Activated T-helper 9 cell treated with anti-CD3 and anti-CD28 coated beads, Interleukin-2, amount 50 U/mL, for 16 hours (primary cell): ENCODE measurements at places on chromosomes 3 and 15.

DNA sequence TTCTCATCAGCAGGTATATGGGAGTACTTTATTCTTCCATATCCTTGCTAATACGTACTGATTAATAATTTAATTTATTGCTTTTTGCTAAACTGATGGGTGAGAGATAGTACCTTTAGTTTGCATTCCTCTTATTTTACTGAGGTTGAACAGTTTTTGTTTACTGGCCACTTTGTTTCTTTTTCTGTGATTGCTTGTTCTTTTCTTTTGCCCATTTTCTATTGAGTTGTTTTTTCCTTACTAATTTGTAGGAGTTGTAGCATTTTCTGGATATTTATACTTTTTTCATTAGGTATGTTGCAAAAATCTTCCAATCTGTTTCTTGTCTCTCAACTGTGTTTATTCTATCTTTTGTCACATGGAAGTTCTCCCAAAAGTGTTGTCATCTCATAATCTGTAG lies 4.8 kb downstream of the PDCD6IP start:
- DNase-seq, result no peak

DNA sequence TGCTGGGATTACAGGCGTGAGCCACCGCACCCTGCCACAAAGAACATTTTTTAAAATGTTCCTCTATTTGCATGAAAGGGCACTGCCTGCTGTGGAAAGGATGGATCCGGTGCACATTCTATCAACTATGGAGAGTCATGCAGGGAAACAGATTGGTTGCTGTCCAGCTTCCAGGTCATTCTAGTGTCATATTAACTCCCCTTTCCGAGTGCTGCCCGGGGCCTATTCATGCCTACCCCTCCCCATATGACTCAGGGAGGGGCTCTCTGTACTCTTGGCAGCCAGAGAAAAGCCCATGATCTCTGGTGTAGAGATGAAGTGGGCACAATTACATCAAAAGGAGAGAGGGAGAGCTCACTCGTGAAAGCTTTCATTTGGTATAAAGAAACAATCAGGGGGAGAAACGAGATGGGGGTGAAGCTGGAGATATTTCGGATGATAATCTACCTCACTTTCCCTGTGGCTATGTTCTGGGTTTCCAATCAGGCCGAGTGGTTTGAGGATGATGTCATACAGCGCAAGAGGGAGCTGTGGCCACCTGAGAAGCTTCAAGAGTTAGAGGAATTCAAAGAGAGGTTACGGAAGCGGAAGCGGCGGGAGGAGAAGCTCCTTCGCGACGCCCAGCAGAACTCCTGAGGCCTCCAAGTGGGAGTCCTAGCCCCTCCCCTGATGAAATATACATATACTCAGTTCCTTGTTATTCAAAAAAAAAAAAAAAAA lies 16.1 kb upstream of the AHSG start:
- no peak for DNase-seq

DNA sequence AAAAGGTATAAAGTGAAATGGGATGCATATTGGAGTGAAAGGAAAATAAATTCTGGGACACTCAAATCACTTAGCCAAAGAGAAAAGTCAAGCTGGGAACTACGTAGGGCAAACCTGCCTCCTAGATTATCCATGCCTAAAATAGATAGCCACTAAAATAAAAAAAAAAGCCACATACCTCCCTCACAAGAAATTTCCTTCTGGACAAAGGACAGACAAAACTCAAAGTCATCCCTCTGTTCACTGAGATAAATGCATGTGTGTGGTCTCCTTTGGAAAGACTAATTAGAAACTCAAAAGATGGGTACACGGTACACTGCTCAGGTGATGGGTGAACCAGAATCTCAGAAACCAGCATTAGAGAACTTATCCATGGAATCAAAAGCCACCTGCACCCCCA lies 65.2 kb upstream of the MME start:
- DNase-seq, result no peak

DNA sequence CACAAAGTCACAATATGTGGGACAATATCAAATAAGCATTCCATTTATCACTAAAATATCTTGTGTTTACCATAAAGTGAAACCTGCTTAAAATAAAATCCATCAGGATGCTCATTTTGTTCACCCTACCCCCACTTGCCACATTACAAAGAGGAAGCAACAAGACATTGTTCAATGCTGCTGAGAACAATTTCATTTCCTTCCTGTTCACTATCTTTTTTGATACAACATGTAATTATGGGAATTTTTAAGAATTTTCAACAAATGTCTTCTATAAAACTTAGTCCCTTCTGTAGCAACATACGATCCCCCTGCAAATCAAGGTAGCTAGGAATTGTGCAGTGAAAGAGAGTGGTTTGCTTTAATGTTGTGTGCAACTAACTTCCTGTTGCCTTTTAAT lies 34.9 kb upstream of the GPR160 start:
- no peak for DNase-seq

DNA sequence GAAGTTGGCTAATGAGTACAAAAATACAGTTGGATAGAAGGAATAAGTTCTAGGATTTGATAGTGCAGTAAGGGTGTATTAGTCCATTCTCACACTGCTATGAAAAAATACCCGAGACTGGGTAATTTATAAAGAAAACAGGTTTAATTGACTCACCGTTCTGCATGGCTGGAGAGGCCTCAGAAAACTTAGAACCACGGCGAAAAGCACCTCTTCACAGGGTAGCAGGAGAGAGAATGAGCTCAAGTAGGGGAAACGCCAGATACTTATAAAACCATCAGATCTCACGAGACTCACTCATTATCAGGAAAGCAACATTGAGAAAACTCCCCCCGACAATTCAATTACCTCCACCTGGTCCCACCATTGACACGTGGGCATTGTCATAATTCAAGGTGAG lies 483.3 kb downstream of the TUSC7 start:
- DNase-seq, result no peak

DNA sequence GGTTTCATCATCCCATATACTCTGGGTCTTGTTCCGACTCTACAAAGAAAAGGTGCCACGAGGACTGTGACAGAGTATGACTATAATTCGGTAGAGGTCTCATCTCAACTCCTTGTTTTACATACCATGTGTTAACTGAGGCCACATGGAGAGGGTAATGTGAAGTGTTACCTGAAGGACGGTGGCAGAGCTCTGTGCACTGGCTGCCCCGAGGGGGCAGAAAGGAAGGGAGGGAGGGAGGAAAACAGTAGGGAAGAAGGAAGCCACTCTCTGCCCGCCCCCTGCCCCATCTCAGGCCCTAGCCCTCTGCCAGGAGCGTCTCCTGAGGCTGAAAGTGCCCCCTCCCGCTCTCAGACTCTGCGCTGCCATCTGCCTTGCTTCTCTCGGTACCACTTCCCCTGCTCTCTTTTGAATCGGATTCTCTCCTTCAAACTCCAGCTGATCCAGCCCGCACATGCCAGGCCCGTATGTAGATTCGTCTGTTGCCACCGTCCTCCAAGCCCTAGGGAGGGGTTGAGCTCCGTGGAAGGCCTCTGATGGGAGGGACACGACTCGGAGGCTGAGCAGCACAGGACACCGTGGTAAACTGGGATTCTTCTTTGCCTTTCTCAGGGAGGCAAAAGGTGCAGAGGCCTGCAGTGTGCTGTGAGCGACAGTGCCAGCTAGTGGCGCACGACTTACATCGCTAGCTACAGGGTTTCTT lies 70.5 kb upstream of the ATP10A start:
- peak; percentile 42 for DNase-seq

- DNase-seq, result peak; percentile 92
These were observed at the start of gene EDEM1 for GRCh38 chr3:5187156-5187919. TSS of gene EDEM1 (plus strand) at chr3:5187707. CDS start at chr3:5187806, 99 bp downstream.

DNA sequence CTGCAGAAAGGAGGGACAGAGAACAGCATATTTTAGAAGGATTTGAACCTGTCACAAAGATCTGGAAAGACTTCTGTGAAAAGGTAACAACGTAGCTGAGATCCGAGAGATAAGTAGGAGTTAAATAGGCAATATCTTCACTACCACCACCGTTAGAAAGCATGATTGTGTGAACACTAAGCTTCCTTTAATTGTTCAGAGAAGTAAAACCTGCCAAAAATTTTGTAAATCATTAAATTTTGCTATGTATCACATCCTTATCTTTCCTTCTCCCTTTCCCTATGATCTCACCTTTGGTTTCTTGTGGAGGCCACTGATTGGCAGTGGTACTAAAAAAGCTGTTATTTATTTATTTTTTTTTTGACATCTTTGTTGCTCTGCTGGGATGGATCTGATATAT lies 346.9 kb downstream of the NLGN1 start:
- DNase-seq, result no peak

DNA sequence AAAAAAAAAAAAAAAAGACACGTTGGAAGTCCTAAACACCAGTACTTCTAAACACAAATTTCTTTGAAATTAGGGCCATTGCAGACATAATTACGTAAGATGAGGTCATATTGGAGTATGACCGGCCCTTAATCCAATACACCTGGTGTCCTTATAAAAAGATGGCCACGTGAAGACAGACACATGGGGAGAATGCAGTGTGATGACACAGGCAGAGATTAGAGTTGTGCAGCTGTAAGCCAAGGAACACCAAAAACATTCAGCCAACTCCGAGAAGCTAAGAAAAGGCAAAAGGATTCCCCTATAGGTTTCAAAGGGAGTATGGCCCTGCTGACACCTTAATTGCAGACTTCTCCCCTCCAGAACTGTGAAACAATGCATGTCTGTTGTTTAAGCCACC lies 379.0 kb upstream of the PDZRN3 start:
- no peak for DNase-seq

DNA sequence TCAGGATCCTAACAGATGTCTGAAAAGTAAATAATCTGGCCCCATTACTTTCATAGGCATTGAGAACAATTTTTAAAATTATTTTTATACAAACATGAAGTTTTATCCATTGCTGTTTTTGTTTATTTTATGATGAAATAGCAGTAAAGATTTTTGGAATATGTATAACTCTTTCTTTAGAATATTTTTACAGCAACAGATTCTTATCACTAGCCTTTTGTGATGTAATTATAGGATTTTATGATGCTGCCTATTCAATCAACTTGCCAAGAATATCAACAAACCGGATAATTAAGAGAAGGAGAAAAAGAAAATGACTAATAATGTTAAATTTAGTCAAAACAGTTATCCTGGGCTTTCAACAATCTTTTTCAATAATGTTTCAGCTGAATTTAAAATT lies 386.3 kb downstream of the ZIC1 start:
- no peak for DNase-seq

DNA sequence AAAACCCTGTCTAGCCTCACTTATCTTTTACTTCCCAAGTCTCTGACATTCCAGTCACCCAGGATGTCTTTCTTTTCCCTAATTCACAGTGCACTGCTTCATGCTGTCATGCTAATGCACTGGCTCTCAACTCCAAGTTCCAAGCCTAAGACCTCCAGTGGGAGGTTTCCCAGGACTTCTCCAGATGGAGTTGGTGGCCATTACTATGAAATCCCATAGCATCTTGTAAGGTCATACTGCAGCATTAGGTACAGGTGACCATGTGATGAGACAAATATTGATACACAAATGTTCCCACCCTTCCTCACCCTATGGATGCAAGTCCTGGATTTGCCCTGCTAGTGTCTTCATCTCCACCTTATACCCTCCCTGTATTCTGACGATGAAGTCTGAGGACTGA lies 138.6 kb upstream of the PRICKLE2 start:
- DNase-seq, result no peak

DNA sequence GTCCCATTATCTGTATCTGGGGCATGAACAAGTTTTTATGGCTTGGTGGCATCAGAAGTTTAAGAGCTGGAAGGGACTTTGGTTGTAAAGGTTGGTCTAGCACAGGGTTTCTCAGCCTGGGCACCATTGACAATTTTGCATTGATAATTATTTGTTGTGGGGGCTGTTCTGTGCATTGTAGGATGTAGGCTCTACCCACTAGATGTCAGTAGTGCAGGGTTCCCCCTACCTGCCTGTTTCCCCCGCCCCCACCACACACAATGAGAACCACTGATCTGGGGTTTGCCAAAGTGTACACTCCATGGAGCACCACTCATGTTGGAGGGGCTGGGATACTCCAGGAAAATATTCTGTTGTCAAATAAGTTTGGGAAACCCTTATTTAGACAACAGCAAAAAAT lies 42.7 kb downstream of the PLCL2 start:
- DNase-seq, result no peak

DNA sequence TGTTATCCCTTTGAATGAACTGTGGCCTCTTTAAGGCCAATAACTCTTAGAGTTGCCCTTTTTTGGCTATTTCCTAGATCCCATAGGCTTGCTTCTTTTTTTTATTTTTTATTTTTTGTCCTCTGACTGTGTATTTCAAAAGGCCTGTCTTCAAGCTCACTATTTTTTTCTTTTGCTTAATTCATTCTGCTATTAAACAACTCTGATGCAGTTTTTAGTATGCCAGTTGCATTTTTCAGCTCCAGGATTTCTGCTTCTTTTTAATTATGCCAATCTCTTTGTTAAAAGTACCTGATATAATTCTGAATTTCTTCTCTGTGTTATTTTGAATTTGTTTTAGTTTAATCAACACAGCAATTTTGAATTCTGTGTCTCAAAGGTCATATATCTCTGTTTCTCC lies 912.1 kb downstream of the PLOD2 start:
- no peak for DNase-seq

GRCh38 chr3:46110701-46111493 lies 83.6 kb upstream of the XCR1 start:
- no peak for DNase-seq

GRCh38 chr3:41190509-41191284 lies 8.6 kb upstream of the CTNNB1 start:
- DNase-seq, result no peak

DNA sequence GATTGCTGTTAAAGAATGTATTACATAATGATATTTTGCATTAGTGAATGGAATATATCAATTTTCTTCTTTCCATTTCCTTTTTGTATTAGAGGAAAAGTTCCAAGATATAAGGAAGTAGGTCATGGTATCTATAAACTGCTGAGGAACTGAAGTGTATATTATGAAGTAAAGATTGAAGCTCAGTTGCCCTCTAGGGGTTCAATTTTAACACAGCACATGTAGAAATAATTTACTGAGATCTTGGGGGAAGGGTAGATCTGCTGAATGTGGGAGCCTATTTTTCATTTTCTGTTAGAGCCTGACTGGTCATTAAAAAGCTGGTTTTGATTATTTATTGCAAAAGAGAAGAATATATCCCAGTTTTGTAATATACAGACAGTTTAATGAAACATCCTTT lies 45.2 kb downstream of the CMC1 start:
- no peak for DNase-seq

DNA sequence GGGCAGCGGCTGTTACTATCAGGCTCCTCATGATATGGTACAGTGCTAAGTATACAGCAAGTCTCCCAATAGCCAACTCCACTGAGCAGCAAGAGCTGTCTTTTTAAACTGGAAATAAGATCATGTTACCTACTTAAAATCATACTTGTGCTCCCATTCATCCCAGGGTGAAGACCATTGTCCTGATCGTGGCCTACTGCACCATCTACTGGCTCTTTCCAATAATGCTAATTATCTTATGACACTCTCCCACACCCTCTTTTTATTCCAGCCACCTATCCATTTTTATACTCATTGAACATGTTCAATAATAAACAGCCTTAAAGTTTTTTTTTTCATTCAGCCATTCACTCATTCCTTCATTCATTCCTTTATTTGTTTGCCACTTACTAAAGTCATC lies 117.7 kb downstream of the GBE1 start:
- DNase-seq, result no peak

DNA sequence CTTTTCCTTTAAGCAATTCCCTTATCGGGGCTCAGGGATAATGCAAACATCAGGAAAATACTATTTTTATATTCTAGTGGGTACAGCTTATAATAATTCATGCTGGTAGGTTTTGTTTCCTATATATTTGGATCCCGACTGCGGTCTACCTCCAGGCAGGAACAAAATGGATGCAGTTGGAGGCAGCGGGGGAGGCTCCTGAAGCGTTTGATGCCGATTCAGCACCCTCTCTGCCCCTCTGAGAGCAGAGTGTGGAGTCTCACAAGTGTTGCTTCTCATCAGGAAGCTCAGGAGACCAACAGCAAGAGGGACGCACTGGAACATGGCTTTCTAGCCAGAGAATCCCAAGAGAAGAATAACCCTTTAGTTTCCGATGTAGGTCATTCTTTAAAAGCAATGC lies 104.9 kb downstream of the RORA start:
- no peak for DNase-seq
